ENCODE measurements at places on chromosomes 11 and 22.

GRCh38 chr11:63613517-63614135, 607 bp downstream of the PLAAT3 start:
- no peak for DNase-seq

GRCh38 chr11:57566905-57567514, 462 bp downstream of the UBE2L6 start:
- DNase-seq, result no peak

GRCh38 chr11:22466809-22467208, 128.6 kb downstream of the SLC17A6 start:
- DNase-seq, result no peak

DNA sequence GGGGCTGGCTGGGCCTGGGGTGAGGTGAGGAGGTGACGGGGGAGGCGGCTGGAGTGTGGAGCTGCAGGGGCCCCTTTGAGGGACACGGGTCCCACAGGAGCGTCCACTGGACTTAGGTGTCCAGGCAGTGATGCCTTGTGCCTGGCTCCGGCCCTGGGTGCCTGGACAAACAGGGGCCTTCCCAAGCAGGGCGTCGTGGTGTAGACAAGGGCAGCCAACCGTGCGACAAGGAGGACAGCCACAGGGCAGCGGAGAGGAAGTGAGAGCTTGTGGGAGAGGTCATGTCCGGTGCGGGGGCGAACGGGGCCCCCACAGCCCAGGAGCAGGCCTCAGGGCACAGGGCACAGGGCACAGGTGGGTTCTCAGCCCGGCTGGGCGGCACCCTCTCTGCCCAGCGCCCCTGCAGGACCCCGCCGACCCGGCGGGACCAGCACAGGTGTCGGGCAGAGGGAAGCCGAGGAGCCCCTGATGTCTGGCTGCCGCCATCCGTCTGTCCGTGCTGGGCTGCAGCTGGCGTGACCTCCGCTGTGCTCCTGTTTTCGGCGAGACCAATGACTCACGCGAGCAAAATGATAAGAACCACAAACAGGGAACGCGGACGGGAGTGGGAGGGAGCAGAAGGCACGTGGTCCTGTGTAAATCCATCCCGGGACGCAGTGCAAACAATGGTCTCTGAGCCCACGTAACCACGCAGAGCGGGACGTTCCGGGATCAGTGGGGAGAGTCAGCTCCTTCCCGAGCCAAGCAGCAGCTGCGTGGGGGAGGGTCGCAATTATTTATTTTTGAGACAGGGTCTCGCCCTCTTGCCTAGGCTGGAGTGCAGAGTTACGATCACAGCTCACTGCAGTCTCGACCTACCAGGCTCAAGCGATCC, 49.1 kb upstream of the A4GALT start:
- no peak for DNase-seq

DNA sequence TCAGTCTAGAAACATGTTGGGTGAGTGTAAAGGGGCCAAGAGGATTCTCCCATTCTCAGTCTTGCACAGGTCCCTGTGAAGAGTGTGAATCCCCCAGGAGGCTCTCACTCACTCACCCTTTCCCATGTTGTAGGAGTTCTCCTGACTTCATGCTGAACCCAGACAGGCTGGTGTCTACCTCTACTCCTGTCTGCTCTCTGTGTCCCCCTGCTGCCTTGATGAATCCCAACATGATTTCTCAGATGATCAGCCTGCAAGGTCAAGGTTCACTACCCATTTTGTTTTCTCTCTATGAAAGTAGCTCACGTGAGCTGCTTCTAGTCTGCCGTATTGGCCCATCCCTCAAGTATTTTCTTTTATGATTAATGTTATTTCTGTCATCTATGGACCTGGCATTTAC, 500.6 kb downstream of the ETS1 start:
- DNase-seq, result no peak

GRCh38 chr11:48050304-48050703, 69.9 kb downstream of the PTPRJ start:
- no peak for DNase-seq

- no peak for DNase-seq
These were observed 21.3 kb downstream of the AMPD3 start for GRCh38 chr11:10476342-10476741.

- DNase-seq, result no peak
These were observed 862 bp upstream of the PDXP start for GRCh38 chr22:37657590-37658132.

DNA sequence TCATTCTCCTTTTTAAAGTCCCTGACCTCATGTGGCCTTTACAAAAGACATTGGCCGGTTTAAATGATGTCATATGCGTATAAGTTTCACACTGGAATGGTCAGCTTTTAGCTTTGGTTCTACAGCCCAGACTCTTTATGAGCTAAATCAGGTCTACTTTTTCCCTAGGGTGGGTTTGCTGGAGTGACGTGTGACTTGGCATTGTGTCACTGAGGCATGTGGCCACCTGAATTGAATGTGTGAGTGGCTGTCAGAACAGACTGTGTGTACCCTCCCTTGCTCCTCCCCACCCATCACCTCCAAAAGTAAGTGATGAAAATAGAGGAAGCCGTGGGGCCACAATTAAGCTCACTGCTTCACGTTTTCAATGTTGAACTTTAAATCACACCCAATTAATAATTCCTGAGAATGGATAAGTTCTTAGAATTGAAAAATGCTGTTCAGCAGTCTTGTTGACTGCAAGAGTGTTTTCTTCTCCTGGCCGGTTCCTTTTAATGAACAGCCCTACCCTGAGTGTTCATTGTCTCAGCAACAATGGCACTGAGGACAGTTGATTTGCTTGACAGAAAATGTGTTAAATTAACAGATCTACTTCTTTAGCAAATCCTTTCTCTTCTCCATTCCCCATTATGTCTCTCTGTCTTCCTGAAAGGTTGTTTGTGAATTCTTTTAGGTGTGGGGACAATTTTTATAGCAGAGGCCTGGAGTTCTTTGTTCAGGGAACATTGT, 11.3 kb downstream of the CECR2 start:
- no peak for DNase-seq

- no peak for DNase-seq
These were observed 16.7 kb downstream of the TAB1 start for GRCh38 chr22:39416319-39416718.

GRCh38 chr22:33923660-33924246, 3.5 kb upstream of the LARGE1 start:
- DNase-seq, result peak; percentile 62
